ENCODE measurements at places on chromosomes 3 and 15. TPM values are rescaled to one million over a fixed set of nuclear protein-coding genes. Genes with fewer than 3 reads are reported as not detected.

C15orf40 gene
- total RNA-seq, result 15.7 TPM

IGSF11 gene
- total RNA-seq, result not detected

STAB1 gene
- not detected for total RNA-seq

NR2E3 gene
- not detected for total RNA-seq

CCR8 gene
- total RNA-seq, result not detected

SCG3 gene
- total RNA-seq, result not detected

SAMMSON gene
- not detected for total RNA-seq

C3orf18 gene
- 15.4 TPM for total RNA-seq

LTF gene
- total RNA-seq, result not detected

CHL1 gene
- 11.3 TPM for total RNA-seq

CFAP92 gene
- not detected for total RNA-seq

LDHAL6B gene
- not detected for total RNA-seq

WNT5A gene
- 16.4 TPM for total RNA-seq

TLNRD1 gene
- total RNA-seq, result 42.6 TPM

ATP2B2 gene
- total RNA-seq, result not detected

PSTPIP1 gene
- total RNA-seq, result not detected

ITIH1 gene
- total RNA-seq, result not detected

SLC12A8 gene
- not detected for total RNA-seq

GHSR gene
- not detected for total RNA-seq

SEMA5B gene
- not detected for total RNA-seq

DNAH1 gene
- total RNA-seq, result 2.5 TPM

SENP8 gene
- 1.4 TPM for total RNA-seq

ATP13A4 gene
- total RNA-seq, result not detected

TGM5 gene
- not detected for total RNA-seq

CCR9 gene
- total RNA-seq, result not detected

CAPN3 gene
- 0.43 TPM for total RNA-seq

TMEM40 gene
- not detected for total RNA-seq

GOLGA8G gene
- not detected for total RNA-seq

CNTN4 gene
- not detected for total RNA-seq

ARGFX gene
- not detected for total RNA-seq

VPS8 gene
- 59.3 TPM for total RNA-seq

SLC6A6 gene
- total RNA-seq, result 20.2 TPM

TRIM42 gene
- not detected for total RNA-seq

PRSS50 gene
- not detected for total RNA-seq

PLSCR4 gene
- not detected for total RNA-seq

TRIM59 gene
- 0.06 TPM for total RNA-seq

SMAD6 gene
- 84.0 TPM for total RNA-seq

FBXL22 gene
- 0.43 TPM for total RNA-seq

GPR62 gene
- not detected for total RNA-seq

PDZRN3 gene
- not detected for total RNA-seq

PLSCR5 gene
- not detected for total RNA-seq

RLBP1 gene
- 6.6 TPM for total RNA-seq

ACOX2 gene
- 25.4 TPM for total RNA-seq

BTBD1 gene
- total RNA-seq, result 136 TPM

STRIT1 gene
- total RNA-seq, result not detected

GABRB3 gene
- 11.4 TPM for total RNA-seq

PFKFB4 gene
- total RNA-seq, result 18.8 TPM

RPP14 gene
- total RNA-seq, result 25.1 TPM

FMN1 gene
- not detected for total RNA-seq

PARP6 gene
- 30.4 TPM for total RNA-seq

CHRM5 gene
- total RNA-seq, result 0.18 TPM

SUSD5 gene
- total RNA-seq, result 9.2 TPM

VIPR1 gene
- total RNA-seq, result not detected

ARID3B gene
- 92.3 TPM for total RNA-seq

ACKR4 gene
- total RNA-seq, result not detected

WNT7A gene
- not detected for total RNA-seq
